Tibial artery (tissue), 4 donors: ENCODE measurements at places on chromosomes 16 and 17.

- no peak for DNase-seq
Measured at GRCh38 chr17:57562184-57562698, 182.9 kb downstream of the CCDC182 start.

- DNase-seq, result no peak
Measured at GRCh38 chr17:43814714-43815113, 18.2 kb downstream of the MPP3 start.

DNA sequence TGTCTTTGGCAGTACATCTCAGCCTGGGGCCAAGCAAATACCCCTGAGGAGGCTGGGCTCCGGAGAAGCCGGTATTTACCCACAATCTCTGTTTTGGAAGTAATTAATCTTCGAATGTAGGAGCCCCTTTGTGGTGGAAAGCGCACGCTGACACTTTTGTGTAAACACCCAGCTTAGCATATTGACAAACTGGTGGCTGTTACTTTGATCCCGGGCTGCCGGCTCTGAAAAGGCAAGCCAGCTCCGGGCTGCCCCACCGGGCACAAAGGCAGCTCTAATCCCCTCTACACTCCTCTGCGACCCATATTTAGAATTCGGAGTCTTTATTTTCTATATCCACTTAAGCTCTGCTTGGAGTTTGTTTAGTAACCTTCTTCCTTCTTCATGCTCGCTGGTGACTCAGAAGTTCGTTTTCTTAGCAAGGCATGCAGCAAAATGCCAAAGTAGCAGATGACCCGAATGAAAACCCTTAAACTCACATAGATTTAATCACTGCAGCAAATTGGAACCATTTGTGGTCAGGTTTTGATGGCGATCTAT lies 144.0 kb upstream of the IRX3 start:
- no peak for DNase-seq

DNA sequence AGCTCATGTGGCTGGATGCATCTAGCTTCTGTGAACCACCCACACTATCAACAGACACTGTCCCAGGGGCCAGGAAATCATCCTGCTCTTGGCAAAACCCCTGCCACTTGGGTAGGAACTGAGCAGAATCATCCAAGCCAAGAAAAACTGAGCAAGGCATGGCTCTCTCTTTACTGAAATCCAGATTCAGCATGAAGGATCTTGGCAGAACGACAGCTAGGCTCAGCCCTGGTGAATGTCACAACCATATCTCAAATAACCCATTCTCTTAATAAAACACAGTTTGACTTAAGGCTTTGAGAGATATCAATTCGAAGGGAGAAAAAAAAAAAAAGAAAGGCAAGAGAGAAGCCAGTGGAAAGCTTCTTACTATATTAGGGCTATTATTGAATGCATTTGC lies 72.2 kb downstream of the MAF start:
- DNase-seq, result no peak

DNA sequence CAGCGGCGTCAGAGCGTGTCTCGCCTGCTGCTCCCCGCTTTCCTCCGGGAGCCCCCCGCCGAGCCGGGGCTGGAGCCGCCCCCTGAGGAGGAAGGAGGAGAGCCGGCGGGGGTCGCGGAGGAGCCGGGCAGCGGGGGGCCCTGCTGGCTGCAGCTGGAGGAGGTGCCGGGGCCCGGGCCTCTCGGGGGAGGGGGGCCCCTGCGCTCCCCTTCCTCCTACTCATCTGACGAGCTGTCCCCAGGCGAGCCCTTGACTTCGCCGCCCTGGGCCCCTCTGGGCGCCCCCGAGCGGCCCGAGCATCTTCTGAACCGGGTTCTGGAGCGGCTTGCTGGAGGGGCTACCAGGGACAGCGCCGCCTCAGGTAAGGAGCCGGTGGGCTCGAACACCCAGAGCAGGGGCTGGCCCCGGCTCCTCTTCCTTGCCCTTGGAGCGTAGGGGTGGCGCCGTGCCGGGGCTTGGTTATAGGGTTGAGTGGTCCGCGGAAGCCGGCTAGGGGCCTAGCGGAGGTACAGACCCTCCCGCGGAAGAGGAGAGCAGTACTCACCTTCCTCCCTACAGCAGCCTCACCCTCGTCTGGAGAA lies 841 bp downstream of the RAPGEFL1 start:
- no peak for DNase-seq

- DNase-seq, result no peak
Measured at GRCh38 chr17:80569924-80570323, 25.3 kb downstream of the RPTOR start.

DNA sequence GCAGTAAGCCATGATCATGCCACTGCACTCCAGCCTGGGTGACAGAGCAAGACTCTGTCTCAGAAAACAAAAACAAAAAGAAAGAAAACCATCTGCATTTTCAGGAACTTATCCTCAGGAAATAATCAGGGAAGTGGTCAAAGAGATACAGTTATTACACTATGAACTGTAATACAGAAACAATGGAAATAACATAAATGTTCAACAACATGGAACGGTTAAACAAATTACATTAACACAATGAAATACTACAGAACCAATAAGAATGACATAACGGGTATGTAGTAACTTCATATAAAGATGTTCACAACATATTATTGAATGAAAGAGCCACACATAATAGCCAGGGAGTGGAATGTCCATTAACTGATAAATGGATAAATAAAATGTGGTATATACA lies 6.7 kb downstream of the BBS2 start:
- no peak for DNase-seq

GRCh38 chr17:57375040-57375769 lies 118.9 kb downstream of the MSI2 start:
- no peak for DNase-seq

- DNase-seq, result no peak
Measured at GRCh38 chr17:77875881-77876509, 82.5 kb upstream of the TNRC6C start.

- no peak for DNase-seq
Measured at GRCh38 chr17:77581480-77581879, 377.0 kb upstream of the TNRC6C start.

GRCh38 chr17:74987418-74987908 lies at the start of gene CDR2L:
CDR2L (plus strand) TSS chr17:74987632; CDS start chr17:74988044, 412 bp downstream.
- peak; percentile 98 for DNase-seq

GRCh38 chr16:47855431-47855830 lies 300.4 kb downstream of the ABCC12 start:
- DNase-seq, result no peak

DNA sequence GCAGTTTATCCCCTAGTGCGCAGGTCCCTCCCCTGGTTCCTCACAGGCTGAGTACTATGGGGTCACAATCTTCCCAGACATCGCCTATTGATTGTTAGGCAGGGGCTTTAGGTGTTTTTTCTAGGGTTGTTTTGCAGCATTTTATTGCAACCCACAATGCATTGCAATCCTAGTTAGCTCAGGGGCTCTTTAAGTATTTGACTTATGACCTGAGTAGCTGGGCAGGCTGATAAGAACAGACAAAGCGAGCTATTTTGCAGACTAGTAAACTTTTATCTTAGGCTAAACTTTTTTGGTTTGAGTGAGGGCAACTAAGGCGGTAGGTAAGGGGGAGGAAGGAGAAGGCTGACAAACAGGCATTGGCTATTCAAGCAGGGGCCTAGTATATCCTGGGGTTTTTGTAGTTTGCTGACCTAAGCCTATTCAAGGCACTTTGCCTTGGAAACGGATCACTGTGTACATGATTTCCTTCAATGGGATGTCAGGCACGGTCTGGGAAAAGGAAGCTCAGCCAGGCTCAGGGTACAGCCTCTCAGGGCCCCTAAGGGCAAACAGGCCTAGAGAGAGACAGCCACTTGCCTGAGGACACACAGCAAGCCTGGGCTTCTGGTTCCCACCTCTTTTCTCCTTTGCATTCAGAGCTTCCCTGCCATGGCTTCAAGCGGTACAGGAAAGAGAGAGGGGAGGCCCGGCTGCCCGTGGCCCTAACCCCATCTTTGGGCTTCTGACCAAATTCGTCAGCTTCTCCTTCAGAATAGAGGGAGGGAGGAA lies 6.4 kb downstream of the DRC7 start:
- no peak for DNase-seq

GRCh38 chr17:40935624-40936023 lies 1.8 kb downstream of the KRT23 start:
- no peak for DNase-seq

DNA sequence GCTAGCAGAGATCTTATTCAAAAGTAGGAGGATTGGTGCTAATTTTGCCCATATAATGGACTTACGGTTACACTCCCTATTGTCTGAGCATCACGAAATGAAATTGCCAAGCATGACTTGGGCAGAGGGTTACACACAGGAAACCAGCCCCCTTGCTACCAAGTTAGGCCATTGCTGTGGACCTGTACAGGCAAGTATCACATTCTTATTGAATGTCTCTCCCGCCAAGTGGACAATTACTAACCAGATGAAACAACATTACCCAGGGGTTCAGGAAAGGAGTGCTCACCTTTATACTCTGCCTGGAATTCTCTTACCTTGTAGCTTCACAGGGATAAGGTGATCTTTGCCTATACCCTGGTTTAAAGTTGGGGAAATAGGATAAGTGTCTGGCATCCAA lies 70.6 kb upstream of the TOX3 start:
- DNase-seq, result no peak

DNA sequence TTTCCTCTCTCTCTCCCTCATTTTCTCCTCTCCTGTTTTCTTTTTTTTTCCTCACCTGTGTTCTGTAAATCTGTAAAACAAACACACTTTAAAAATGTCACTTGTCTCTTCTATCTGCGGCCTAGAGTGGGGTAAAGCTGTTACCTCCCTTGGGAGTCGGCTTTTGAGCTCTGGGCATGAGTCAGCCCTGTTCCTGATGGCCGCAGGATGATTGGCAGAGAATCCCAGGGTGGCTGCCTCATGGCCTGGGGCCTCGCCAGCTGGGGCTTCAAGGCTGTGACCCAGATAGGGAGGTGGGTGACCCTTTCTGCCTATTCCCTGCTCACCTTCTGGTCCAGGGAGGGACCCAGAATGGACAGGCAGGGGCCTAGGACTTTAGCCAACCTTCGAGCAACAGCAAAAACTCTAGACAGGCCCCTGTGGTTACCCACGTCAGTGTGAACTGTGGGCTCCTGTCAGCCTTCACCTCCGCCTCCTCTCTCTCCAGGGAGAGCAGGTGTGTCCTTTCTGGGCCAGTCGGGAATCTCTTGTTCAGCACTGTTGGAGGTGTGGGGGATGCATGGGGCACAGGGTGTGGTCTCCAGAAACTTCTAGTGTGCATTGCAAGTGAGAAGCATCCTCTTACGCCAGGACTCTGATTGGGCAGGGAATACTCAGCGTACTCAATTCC lies 87.4 kb downstream of the RAP1GAP2 start:
- no peak for DNase-seq

DNA sequence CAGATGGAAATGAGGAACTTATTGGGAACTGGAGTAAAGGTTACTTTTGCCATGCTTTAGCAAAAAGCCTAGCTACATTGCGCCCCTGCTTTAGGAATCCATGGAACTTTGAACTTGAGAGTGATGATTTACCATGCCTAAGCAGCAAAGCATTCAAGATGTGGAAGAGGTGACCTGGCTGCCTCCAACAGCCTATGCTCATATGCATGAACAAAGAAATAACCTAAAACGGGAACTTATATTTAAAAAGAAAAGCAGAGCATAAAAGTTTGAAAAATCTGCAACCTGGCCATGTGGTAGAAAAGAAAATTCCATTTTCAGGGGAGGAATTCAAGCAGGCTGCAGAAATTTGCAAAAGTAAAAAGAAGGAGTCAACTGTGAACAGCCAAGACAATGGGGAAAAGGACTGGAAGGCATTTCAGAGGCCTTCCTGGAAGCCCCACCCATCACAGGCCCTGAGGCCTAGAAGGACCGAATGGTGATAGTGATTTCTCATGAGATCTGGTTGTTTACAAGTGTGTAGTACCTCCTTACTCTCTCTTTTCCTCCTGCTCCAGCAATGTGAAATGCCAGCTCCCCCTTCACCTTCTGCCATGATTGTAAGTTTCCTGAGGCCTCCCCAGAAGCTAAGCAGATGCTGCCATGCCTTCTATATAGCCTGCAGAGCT lies 48.7 kb downstream of the MRPS23 start:
- DNase-seq, result no peak

- DNase-seq, result no peak
Measured at GRCh38 chr16:28261942-28262341, 30.4 kb upstream of the SBK1 start.

DNA sequence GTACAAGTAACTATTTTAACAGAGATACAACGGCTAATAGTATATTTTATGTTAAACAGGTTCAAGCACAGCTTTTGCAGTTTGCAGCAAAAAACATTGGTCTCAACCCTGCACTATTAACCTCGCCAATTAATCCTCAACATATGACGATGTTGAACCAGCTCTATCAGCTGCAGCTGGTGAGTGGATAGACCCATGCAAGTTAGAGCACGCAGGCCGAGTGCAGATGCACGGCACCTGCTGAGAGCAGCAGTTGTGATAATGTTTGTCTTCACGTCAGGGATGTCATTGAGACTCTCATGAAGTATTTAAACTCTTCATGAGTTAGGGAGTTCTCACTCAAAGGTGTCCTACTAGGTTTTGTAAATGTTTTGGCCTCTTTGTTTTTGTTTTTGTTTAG lies 45.6 kb downstream of the TMC6 start:
- no peak for DNase-seq

GRCh38 chr17:31391496-31391949 lies at the start of gene RAB11FIP4:
RAB11FIP4 (plus strand) TSS chr17:31391675; CDS start chr17:31391853, 178 bp downstream.
- peak; percentile 23 for DNase-seq

DNA sequence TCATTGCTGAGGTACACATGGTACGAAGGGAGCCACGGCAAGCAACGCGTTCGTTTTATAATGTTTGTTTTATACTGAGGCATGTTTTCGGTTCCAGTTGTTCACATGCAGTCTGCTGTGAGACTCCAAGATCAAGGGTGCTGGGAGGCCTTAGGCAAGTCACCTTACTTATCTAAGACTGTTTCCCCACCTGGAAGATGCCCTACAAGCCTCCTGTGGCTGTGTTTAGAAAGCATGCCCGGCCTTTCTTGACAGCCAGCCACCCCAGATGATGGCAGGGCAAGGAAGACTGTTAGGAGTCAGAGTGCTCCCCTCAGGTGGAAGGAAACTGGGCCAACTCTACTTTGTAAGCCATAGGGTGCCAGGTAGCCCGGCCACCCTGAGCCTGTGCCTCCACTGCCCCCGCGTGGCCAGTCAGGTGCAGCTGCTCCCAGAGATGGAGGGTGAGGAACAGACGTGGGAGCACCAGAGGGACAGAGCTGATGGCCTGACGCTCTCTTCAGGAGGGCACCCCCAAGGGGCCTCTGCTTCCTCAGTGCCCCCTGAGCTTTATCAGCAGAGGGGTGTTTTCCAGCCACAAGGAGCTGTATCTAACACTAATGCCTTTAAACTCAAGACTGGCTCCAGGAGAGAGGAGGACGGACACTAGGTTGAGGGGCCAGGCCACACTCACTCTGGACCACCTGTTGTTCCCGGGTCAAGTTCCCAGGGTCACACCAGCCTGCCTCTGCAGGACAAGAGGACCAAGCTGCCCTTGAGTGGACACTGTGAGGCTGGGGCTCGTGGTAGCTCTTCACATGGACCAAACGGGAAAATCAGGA lies 5.4 kb downstream of the NAT9 start:
- DNase-seq, result no peak
